ENCODE measurements at places on chromosomes 4 and X.

DNA sequence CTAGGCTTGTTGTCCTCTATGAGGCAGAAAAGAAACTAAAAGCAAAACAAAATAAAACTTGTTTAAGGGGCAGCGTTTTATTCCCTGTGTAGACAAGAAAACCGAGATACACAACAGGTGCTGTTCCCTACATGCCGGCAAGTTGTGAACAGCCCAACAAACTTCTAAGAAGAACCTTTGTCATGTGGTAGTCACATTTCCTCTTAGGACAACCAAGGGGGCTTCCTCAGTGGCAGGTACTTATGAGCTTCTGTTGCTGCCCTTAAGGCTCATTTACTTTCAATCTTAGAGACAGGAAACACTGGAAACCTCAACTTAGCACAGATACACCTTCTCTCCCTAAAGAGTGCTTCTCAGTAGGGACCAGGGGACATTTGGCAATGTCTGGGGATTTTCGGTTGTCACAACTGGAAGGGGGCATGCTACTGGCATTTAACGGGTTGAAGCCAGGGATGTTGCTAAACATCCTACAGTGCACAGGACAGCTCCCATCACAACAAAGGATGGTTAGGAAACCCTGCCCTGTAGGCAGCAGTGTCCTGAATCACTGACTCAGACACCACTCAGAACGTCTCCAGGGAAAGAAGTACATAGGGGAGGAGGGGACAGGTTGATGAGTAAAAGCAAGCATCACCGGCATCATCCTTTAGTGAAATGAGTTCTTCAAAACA lies 111.0 kb downstream of the ASB9 start:
- DNase-seq = no peak

DNA sequence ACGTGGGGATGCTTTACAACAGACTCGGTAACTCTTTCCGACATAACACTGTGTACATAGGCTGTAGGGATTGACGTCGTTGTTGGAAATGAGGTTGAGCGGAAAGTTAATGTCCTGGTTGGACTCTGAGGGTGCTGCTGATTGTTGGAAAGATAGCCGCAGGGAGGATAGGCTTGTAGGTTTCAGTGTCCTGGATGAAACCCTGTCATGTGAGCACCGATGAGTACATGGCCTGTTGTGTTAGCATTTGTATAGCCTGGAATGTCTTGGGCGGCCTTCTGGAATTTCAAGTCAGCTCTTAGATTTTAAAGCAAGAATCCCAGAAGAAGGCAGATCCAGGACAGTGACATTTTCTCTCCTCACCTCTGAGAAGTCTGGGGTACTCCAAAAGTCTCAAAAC lies 63.3 kb downstream of the TBC1D14 start:
- no peak for DNase-seq

- no peak for DNase-seq
Measured at GRCh38 chr4:24190761-24191695, 301.2 kb upstream of the PPARGC1A start.

- DNase-seq = no peak
Measured at GRCh38 chr4:21697583-21697982, 251.0 kb downstream of the KCNIP4 start.

DNA sequence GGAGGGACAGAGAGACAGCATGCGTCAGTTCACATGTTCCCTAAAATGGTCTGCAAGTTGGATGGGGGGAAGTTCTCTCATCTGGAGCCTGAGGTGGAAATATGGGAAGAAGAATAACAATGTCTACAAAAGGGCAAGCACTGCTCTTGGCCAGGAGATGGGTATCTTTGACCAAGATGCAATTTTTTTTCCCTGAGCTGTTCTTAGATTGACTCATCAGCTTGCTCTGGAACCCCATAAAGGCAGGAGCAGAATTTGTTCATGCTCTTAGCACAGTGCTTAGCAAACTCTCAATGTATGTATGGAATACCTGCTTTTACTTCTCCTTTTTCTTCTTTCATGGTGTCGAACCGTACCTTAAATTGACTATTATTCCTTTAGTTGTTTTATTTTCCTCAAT lies 90.5 kb upstream of the ZNF827 start:
- no peak for DNase-seq

DNA sequence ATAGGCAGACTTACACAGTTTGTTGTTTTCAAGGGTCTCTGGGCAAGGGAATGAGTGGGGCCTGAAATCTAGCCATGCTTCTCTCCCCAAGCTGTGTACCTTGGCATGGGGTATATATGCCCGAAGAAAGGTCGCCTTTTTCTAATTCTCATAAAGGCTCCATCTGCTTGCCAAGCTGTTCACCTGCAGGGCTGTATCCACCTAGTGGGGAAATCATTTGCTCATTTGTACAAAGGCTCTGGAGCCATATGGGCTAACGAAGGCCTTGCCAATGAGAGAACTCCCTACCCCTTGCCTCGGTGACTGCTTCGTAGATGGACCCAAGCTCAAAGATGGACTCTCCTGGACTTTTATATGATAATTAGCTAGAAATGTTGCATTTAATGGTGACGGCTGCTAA lies 1097.0 kb downstream of the PDHA2 start:
- no peak for DNase-seq

- DNase-seq = no peak
Measured at GRCh38 chr4:173860094-173860493, 330.1 kb upstream of the HAND2 start.

All from smooth muscle cell of the brain vasculature (primary cell).